GM06990 (cell line): ENCODE measurements at places on chromosomes 4 and X.

- no peak for DNase-seq
These were observed 170.4 kb downstream of the SHROOM4 start for GRCh38 chrX:50643525-50644137.

DNA sequence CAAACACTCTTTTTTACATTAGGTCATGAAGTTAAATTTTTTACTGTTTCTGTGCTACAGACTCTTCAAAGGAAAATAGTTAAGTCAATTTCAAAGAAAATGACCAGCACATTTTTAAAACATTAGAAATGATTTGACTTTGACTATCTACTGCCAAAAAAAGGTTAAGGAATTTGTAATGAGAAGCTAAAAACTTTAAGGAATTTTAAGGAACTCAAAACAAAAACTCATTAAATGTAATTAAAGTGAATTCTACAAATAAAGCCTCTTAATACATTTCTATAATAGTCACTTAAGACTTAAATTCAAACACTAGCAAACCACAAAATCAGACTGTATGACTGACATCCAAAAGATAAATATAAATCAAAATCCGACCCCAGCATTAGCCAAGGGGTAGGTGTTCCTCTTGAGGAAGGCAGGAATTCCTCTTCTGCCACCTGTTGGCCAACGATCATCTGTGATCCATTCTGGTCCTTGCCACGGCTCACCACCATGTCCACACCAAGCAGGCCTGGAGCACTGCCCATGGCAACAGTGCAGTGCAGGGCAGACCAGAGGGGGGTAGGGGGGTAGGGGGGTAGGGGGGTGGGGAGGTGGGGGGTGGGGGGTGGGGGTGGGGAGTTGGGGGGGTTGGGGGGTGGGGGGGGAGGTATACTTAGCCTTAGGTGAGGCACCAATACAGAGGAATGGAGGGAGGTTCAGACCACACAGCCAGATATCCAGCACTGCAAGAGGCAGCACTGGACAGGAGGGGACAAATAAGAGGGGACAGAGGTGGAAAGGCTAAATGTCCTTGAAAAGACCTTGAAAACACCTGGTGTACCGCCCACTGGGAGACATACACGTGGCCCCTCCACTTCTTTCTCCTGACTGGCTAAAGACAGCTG lies 287.4 kb downstream of the CHIC1 start:
- DNase-seq: no peak

DNA sequence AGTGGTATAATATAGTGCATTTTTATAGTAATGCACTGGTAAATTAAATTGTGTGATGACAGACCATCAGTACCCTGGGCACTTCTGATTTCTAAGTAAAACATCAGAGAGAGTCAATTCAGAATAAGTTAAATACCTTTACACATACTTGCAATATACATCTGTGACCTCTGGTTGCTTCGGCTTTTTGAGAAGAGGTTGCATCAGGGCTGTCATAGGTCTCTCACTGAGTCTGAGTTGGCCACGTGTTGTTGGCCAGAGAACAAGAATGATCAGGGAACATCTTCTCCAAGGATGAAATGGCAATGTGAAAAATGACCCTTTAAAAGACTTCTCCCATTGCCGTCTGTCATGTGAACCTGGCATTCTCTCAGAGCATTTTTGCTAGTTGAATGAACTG lies 36.9 kb upstream of the PUDP start:
- no peak for DNase-seq

DNA sequence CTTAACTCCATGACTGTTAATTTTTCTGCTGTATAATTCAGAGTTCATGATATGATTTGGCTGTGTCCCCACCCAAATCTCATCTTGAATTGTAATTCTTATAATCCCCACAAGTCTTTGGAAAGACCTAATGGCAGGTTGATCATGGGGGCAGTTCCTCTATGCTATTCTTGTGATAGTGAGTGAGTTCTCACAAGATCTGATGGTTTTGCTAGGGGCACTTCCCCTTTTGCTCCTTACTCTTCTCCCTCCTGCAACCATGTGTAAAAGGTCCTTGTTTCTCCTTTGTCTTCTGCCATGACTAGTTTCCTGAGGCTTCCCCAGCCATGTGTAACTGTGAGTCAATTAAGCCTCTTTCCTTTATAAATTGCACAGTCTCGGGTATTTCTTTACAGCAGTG lies 1751.9 kb downstream of the ARAP2 start:
- no peak for DNase-seq

DNA sequence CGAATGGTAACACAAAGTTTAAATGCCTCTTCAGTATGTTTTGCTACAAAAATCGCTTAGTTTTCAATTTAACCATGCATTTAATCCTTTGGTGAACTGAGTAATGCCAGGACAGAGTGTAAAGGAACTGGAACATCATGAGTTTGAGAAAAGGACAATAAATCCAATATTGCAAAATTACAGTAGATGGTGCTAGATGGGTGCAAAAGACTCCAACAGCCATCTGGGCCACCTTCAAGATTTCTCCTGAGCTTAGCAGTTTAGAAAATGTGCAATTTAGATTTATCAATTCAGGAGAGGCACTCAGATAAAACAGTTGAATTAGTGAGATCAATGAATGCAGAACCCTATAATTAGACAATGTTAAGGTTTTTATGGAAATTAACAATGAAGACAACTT lies 33.2 kb upstream of the MID1IP1 start:
- no peak for DNase-seq

GRCh38 chrX:97846718-97847237 lies 963.1 kb downstream of the RPA4 start:
- DNase-seq: no peak

DNA sequence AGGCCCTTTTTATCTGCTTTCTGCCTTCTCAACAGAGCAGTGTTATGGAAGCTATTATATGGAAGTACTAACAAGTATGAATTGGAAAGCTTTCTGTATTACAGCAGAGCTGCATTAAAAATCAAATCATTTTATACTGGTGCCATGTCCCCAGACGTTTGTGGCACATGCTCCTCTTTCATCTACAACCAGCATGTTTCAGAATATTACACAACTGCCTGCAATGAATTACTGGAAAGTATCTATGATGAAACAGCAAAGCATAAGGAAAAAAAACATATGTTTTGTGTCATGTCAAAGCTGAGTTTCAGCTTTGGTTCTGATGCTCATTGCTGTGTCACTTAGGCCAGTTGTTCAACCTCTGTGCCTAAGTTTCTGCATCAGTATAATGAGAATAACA lies 576.8 kb downstream of the GBA3 start:
- DNase-seq: no peak

DNA sequence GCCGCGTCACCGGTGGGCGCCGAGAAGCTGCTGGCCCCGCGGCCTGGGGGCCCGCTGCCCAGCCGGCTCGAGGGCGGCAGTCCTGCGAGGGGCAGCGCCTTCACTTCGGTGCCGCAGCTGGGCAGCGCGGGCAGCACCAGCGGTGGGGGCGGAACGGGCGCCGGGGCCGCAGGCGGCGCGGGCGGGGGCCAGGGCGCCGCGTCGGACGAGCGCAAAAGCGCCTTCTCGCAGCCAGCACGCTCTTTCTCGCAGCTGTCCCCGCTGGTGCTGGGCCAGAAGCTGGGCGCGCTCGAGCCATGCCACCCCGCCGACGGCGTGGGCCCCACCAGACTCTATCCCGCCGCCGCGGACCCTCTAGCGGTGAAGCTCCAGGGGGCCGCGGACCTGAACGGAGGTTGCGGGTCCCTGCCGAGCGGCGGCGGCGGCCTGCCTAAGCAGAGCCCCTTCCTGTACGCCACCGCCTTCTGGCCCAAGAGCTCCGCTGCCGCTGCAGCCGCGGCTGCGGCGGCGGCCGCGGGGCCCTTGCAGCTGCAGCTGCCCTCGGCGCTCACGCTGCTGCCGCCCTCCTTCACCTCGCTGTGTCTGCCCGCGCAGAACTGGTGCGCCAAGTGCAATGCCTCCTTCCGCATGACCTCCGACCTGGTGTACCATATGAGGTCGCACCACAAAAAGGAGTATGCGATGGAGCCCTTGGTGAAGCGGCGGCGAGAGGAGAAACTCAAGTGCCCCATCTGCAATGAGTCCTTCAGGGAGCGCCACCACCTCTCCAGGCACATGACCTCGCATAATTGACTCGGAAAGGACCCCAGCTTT lies 5.6 kb downstream of the PRDM8 start:
- peak; percentile 75 for DNase-seq

DNA sequence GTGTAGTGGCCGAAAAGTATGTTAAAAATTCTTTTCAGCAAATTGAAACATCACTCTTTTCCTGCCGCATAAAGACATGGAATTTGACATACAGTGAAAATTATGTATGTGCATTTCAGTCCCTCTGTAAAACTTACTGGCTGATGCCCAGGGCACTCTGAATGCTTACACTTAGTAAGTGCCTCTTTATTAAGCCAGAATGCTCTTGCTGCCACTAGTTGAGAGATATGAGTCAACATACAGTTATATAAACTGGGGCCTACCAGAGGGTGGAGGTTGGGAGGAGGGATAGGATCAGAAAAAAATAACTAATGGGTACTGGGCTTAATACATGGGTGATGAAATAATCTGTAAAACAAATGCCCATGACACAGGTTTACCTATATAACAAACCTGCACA lies 38.1 kb upstream of the TRPC5 start:
- DNase-seq: no peak

DNA sequence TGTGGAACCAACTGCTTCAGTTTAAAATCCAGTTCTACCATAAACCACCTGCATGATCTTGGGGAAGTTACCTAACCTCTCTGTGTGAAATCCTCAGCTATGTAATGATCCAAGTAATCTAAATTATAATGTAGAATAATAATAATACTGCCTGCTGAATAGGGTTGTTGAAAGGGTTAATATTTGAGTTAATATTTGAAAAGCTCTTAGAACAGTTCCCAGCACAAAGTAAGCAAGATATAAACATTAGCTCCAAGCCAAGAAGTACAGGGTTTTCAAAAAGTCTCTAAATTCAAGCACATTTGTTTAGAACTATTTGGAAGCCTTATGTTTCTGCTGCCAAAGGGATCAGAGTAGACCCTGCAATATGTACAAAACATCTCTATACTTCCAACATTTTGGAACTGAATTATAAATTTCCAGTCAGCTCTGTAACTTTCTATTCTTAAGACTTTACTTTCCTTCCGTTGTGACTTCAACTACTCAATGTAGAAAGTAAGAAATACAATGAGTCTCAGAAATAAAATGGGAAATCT lies 76.7 kb upstream of the FAM9C start:
- no peak for DNase-seq

- DNase-seq: no peak
These were observed 160.3 kb downstream of the AFAP1 start for GRCh38 chr4:7779432-7779768.

DNA sequence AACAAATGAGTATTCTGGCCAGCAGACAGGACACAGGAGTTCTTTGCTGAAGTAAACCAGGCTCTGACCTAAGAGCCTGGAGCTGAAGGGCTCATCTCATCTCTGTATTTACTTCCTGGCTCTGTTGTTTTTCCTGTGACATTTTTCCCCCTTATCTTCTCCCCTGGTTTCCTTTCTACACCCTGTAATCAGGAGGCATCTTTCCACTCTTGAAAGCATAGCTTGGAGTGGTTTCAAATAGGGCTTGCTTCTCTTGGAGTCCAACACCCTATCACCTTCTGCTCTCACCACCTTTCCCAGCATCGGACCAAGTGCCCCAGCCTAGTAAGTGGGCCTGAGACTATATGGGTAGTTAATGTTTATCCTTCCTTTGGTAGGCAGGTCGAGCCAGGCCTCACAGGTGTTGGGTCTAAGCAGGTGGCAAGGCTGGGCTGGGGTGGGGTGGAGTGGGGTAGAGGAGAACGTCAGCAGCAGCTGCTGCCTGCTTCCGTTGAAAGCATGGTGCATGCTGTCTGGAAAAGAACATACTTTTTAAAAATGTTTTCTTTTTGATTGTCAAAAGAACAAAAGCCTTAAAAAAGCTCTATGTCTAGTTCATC lies 1.2 kb downstream of the DRP2 start:
- no peak for DNase-seq

- DNase-seq: peak; percentile 65
These were observed 885 bp downstream of the CCDC110 start for GRCh38 chr4:185470501-185471195.

GRCh38 chr4:91280551-91281290 lies 1023.0 kb upstream of the GRID2 start:
- DNase-seq: no peak

GRCh38 chrX:10039821-10040793 lies 72.9 kb downstream of the CLDN34 start:
- no peak for DNase-seq

DNA sequence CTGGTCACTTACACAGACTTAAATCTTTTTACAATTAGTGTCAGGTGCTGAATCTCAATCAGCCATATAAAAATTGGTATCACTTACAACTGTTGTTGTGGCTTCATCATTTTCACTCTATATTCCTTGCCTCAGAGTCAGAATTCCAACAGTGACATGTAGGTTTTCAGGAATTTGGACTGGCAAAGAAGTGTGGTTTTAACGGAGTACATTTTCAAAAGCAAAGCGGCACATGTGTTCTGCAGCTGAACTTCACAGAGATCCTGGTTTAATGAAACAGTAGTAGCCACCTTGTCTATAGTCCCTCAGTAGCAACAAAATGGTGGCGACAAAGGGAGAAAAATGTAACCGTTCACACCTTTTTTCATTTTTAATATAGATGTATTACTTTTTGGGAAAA lies 486.6 kb downstream of the FAT4 start:
- DNase-seq: no peak

- peak; percentile 90 for DNase-seq
These were observed at the start of gene SMARCAD1 for GRCh38 chr4:94207469-94208224. SMARCAD1 (plus strand) TSS chr4:94207865; CDS start chr4:94208395, 530 bp downstream.

GRCh38 chrX:153642051-153642654 lies 4.8 kb upstream of the DUSP9 start:
- DNase-seq: no peak

DNA sequence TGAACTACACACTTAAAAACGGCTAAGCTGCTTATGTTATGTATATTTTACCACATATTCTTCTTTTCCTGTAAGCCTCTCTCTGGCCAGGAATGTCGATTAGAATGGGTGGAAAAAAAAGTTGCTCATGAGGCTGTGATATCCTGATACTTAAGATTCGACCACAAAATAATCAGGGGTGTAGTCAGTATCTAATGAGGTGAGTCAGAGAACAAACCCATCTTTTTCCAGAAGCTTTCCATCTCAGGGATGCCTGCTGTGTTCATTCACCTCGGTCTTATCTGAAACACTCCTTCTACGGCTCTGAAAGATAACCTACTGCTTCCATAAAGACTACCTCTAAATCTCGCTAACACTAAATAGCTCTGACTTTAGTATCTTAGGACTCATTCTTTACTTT lies 142.7 kb upstream of the MAP3K15 start:
- DNase-seq: no peak

GRCh38 chr4:55172694-55173287 lies 47.4 kb upstream of the KDR start:
- DNase-seq: no peak
